PC-3 (cell line): ENCODE measurements at places on chromosomes 11 and 22.

GRCh38 chr22:45210991-45211390 lies 29.7 kb downstream of the KIAA0930 start:
- no peak for DNase-seq

GRCh38 chr11:7896009-7896785 lies 34.9 kb downstream of the OR10A6 start:
- no peak for DNase-seq

DNA sequence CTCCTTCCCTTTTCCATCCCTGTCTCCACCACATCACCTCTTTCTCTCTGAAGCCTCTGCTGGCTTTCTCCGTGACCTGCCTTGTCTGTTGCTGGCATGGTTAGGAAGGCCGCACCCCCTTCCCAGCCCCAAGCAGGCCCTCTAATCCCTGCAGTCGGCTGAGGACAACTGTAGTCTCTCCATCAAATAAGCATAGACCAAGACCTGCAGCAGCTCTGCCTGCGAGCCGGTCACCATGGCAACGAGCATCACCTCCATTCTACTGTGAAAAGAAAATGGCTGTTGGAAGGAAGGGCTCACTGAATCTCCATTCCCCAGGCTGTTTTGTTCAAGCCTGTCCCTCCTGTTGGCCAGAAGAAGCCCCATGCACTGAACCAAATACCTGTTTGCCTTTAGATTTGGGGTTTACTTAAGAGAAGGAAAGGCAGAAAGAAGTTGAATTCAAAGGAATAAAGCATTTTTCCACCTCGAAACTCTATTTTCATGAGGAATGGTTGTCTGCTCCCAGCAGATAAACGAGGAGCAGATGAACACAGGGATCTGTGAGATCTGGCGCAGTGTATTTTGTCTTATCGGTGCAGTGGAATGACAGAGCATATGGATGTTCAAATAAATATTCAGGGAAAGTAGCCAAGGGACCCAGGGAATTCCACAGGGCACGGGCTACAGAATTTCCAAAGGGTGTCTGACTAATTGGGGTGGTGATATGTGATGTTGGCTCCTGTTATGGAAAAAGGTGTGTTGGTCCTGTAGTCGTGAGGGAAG lies 113.1 kb upstream of the TTC12 start:
- no peak for DNase-seq

DNA sequence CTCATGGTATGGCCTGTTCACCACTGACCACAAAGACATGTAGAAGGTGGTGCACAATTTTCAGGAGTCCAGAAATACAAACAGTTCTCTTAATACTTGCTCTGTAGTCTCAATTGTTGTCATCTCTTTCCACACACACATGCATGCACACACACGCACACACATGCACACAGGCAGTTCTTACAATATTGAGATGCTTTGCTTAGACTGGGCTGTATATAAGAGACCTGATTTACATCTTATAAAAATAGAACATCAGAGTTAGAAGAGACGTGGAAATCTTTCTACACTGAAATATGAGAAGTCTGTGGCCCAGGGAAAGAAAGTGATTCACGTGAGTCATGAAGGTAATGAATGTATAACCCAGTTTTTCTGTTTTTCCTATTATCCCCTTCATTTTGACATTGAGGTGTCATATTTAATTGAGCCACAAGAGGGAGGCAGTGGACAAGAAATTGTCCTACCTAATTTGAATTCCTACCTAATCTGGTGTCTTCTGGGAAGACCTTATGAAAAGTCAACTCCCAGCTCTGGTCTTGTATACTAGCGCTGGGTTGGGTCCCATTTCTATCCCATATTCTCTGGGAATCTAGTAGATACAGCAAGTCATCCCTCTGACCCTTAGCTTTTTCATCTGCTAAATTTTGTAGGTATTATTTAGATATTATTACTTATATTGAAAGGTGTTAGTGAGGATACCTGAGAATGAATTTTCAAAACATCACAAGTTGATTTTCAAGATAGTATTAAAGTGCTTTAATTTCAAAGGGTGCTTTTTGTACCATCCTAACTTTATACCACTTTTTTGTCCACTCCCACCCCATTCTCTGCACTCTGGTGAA lies 14.9 kb upstream of the MS4A4A start:
- DNase-seq = peak; percentile 85

DNA sequence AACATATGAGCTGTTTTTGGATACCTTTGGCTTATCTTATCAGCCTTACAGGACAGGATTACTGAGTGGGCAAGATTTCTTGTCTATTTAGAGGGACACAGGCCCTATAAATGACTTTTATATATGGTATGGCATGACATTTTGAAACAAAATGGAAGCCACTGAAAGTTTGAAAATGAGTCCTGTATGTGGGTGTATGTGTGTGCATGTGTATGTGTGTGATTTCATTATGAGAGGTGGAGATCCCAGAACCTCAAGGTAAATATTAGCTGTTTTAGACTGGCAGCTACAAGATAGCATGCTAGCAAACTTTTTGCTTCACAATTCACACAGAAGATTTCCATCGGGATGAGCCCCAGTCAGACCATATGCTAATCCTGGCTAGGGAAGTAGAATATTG lies 970.5 kb upstream of the CCDC90B start:
- DNase-seq = no peak

GRCh38 chr11:115623021-115623451 lies 118.8 kb upstream of the CADM1 start:
- DNase-seq = peak; percentile 7

- no peak for DNase-seq
Measured at GRCh38 chr22:30874431-30875370, 93.9 kb downstream of the MORC2 start.
